Thyroid gland (tissue), 4 donors: ENCODE measurements at places on chromosomes 3 and 15. TPM values are rescaled to one million over a fixed set of nuclear protein-coding genes. Genes with fewer than 3 reads are reported as not detected.

DNA sequence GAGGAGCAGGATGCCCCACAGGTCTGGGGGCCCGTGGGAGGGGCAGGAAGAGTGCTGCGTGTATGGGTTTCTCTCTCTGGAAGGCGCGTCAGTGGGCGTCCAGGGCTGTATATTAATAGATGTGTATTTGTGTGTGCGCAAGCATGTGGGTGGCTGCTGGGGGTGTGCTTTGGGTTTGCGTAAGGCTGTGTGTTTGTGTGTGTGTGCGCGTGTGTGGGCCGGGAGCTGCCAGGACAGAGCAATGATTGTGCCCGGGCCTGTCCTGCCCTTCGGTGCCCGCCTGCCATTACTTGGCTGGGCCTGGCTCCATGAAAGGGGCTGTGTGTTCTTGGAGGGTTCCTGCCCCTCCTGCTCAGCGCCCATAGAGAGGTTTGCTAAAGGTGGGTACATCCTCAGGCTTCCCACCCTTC is 16.3 kb downstream of the CSPG4 start:
- no peak overlapping the region for H3K4me3 ChIP-seq
- H3K4me1 ChIP-seq: peaks cover 18% of the 10 kb centered on the region
- H3K27ac ChIP-seq: no peak overlapping the region
- H3K36me3 ChIP-seq: no peaks in the 10 kb centered on the region

GRCh38 chr15:63362196-63362595 is 19.4 kb downstream of the CA12 start:
- no peak overlapping the region for H3K4me3 ChIP-seq
- no peaks in the 10 kb centered on the region for H3K36me3 ChIP-seq
- peak; percentile 91 for DNase-seq
- H3K4me1 ChIP-seq: peaks cover 5% of the 10 kb centered on the region
- H3K27ac ChIP-seq: no peak overlapping the region

DNA sequence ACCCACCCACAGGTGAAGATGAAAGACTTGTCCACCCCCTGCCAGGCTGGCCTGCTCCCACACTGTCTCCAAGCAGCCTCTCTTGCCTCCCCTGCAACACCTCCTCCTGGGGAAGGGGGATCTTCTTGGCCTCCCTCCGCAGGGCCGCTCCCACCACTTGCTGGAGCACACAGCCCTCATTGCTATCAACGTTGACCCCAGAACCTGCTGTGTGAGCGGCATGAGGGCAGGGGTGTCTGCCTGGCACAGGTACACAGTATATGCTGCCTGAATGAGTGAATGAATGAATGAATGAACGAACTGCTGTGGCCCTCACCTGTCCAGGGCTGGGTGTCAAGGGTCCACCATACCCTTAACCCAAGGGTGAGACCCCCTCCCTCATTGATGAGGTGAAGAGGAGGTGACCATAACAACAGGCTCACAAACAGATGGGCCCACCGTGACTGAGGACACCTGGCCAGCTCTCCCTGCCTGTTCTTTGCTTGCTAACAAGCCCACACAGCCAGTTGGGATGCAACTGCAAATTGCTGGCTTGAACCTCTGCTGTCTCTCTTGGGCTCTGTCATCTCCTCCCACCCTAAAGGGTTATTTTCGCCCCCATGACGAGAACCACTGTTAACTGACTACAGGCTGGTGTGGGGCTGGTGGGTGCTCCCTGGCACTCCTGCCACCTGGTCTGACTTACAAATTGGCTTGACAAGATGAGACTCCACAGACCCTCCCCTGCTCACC is 22.5 kb downstream of the SLC41A3 start:
- H3K36me3 ChIP-seq: no peaks in the 10 kb centered on the region
- H3K4me1 ChIP-seq: no peaks in the 10 kb centered on the region
- no peak overlapping the region for H3K4me3 ChIP-seq
- no peak for DNase-seq
- no peaks in the 10 kb centered on the region for H3K27me3 ChIP-seq

DNA sequence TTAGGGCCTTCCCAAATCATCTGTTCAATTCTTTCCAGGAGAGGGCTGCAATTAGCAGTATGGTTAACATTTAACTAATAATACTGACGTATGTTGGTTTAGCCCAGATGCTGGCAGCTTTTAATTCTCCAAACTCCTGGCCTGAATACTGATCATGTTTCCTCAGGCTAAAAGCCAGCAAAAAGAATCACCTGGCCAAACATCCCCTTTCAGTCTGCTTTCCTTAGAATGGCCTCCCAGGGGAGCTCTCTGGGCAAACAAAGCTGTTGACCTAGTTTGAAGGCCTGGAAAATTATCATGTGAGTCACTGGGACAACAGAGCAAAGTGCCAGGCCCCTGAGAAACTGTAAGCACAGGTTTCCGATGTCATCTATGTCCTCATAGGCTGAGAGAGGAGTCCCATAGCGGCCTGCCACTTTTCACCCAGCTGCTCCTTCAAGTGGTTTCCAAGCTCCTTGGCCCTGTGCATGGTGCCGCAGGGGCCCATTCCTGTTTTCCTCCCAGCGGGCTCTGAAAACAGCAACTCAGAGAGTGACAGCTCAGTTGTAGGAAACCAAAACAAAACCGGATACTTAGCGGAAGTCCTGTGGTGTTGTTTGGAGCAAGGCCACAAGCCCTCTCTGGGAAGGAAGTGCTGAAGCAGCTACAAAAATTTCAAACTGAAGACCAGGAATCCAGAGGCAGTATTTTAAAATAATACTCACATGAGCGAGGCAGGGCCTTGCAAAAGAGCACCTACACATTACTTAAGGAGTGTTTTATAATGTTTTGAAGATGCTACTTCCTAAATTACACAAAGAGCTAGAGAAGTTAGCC is 36.5 kb upstream of the RAB11A start:
- peak; percentile 97 for DNase-seq
- H3K36me3 ChIP-seq: no peaks in the 10 kb centered on the region
- no peak overlapping the region for H3K4me3 ChIP-seq
- H3K27ac ChIP-seq: peak overlapping the region; percentile 84

- no peak overlapping the region for H3K27ac ChIP-seq
- peak; percentile 30 for DNase-seq
- no peak overlapping the region for H3K4me3 ChIP-seq
- H3K4me1 ChIP-seq: no peaks in the 10 kb centered on the region
These were observed 6.9 kb downstream of the GALNT15 start for GRCh38 chr3:16181361-16181760.

The PRR20G gene
- not detected for total RNA-seq

GRCh38 chr3:99114565-99115291 is 213.2 kb upstream of the DCBLD2 start:
- H3K36me3 ChIP-seq: no peaks in the 10 kb centered on the region
- no peaks in the 10 kb centered on the region for H3K27me3 ChIP-seq
- H3K27ac ChIP-seq: no peak overlapping the region
- no peak overlapping the region for H3K4me3 ChIP-seq

DNA sequence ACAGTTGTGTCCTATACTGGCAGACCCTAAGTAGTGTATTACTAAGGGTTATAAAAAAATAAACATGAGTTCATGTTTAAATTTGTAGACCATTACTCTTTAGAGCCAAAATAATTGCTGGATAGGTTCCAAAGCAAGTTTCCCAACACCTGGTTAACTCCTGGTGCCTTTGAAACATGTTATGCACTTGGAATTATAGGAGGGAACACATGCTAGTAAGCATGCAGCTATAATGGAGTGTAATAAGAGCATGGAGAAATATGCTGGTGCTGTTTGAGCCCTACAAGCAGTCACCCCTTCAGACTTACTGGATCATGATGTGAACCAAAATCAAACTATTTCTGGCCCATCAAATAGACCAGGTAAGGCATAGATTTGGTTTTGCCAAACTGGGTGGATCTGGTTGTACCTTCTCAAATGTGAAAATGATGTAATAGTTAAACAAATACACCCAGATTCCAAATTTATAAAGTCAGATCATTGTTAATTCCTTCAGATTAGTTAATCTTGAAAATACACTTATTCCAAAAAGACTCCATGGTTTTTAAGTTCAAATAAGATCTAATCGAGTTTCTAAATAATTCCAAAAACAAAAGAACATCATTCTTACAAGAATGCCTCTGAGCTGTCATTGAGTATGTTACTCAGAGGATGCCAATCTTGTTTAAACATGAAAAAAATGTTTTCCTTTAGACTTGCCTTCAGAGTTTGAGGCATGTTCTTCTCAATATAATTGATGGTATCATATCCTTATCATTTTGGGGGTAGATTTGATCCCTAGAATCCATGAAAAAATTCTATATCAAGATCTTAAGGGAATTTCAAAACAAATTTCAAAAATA is 69.3 kb downstream of the LRRC28 start:
- DNase-seq: no peak
- H3K27ac ChIP-seq: no peak overlapping the region
- no peak overlapping the region for H3K4me3 ChIP-seq

DNA sequence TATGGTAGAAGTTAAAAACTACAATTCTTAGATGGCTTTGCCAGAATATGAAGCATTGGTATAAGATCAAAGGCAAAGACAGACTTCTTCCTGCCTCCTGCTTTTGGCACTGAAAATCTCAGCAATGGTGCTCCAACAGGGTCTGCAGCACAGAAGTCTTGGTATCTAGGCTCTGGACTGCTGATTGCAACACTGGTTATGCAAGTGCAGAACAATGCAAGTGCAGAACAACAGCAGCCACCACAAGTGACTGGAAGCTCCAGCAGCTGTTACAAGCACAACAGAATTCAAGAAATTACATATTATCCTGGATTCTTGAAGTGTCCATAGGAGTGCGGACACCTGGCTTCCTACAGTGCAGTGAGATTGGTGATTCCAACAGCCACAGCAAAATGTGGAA is 33.7 kb downstream of the ZBTB20 start:
- H3K27me3 ChIP-seq: no peaks in the 10 kb centered on the region
- no peaks in the 10 kb centered on the region for H3K36me3 ChIP-seq
- H3K27ac ChIP-seq: no peak overlapping the region
- H3K4me1 ChIP-seq: no peaks in the 10 kb centered on the region
- no peak overlapping the region for H3K4me3 ChIP-seq

DNA sequence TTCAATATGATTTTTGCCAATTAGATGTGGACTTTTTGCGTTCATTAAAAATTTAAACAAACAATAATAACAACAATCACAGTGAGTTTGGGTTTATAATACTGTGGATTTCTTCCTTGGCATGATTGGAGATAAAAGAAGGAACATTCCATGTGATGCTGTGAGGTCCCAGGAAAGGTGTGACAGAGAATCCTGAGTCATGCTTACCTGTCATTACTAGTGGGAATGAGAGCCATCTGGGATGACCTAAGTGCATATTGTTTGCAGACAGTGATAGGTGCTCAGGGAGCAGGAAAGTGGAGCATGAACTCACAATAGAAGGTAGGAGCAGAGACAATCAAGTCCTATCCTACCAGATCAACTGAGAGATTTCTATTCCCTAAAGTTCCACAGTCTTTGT is 766.5 kb upstream of the CFAP20DC start:
- no peaks in the 10 kb centered on the region for H3K27me3 ChIP-seq
- no peak overlapping the region for H3K4me3 ChIP-seq
- H3K4me1 ChIP-seq: no peaks in the 10 kb centered on the region
- H3K36me3 ChIP-seq: no peaks in the 10 kb centered on the region

The AHSG gene
- not detected for total RNA-seq

The CHRFAM7A gene
- 36.0 TPM for total RNA-seq

DNA sequence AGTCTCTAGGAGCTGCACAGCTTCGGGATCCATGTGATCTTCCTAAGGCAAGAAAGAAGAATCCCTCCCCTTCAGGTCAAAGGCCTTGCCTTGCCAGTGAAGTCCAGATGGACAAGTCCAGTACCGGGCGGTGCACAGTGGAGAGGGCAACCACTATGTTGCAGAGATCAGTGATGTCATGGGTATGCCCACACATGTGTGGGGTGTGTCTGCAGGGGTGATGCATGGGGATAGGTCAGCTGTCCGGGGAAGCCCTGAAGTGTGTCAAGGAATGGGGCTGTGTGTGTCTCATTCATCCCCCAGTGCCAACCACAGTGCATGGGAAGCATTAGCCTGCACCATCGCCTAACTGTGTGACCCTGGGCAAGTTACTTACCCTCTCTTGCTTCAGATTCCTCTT is 66.5 kb downstream of the TLE3 start:
- peaks cover 40% of the 10 kb centered on the region for H3K4me1 ChIP-seq
- H3K4me3 ChIP-seq: no peak overlapping the region
- no peaks in the 10 kb centered on the region for H3K27me3 ChIP-seq

The IL5RA gene
- not detected for total RNA-seq

The TMC3 gene
- not detected for total RNA-seq

- peaks cover 9% of the 10 kb centered on the region for H3K4me1 ChIP-seq
- no peaks in the 10 kb centered on the region for H3K27me3 ChIP-seq
- H3K27ac ChIP-seq: no peak overlapping the region
- no peak for DNase-seq
These were observed 560.8 kb downstream of the FOXP1 start for GRCh38 chr3:71022551-71023335.

DNA sequence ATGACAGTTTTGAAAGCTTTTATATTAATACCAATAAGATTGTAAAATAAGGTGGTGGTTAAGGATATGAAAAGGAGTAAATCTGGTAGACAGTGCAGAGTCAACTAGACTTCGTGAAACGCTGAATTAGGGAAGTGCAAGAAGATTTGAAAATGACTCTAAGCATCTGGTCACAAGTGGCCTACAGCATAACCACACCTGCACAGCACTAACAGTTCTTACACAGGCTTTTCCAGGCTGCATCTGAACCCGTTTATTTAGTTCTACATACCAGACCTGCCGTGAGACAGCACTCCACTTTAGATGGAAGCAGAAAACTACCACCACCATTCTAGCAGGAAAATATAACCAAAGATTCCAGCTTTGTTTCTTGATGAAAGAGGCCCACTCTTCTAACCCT is 1.9 kb downstream of the DMXL2 start:
- DNase-seq: peak; percentile 4
- H3K36me3 ChIP-seq: no peaks in the 10 kb centered on the region
- no peak overlapping the region for H3K4me3 ChIP-seq

DNA sequence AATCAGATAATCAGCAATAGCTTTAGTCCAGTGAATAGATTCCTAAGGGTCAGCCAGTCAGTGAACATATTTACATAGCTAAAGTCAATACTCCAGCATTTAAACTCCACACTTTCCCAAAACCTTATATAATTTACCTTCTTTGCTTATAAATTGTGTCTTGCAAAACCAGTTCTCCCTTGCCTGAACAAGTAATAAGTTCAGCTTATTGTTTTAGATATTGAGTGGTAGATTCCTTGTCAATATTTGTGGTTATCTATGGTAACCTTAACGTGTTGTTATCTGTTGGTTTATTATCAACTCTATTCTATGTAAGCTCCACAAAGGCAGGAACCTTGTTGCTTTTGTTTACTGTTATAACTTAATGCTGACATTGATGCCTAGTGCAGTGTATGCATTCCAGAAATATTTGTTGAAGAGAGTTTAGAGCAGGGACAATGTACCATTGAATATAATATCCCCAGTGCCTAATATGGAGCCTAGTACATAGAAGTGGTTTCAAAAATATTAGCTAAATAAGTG is 24.0 kb downstream of the PLSCR5 start:
- H3K4me1 ChIP-seq: no peaks in the 10 kb centered on the region
- no peak overlapping the region for H3K27ac ChIP-seq
- no peaks in the 10 kb centered on the region for H3K36me3 ChIP-seq
- DNase-seq: no peak

DNA sequence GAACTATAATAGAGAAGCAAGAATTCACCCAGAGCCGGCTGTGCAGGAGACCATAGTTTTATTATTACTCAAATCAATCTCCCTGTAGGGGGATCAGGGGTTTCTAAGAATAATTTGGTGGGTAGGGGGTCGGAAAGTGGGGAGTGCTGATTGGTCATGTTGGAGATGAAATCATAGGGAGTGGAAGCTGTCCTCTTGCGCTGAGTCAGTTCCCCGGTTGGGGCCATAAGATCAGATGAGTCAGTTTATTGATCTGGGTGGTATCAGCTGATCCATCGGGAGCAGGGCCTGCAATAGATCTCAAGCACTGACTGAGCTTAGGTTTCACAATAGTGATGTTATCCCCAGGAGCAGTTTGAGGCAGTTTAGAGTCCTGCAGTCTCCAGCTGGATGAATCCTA is 97.0 kb upstream of the SNRPN start:
- no peak for DNase-seq
- no peak overlapping the region for H3K27ac ChIP-seq
- H3K4me3 ChIP-seq: no peak overlapping the region
- no peaks in the 10 kb centered on the region for H3K4me1 ChIP-seq
- H3K27me3 ChIP-seq: no peaks in the 10 kb centered on the region
- no peaks in the 10 kb centered on the region for H3K36me3 ChIP-seq
